ENCODE measurements at places on chromosomes 1 and 21. TPM values are rescaled to one million over a fixed set of nuclear protein-coding genes. Genes with fewer than 3 reads are reported as not detected.

Gene SMCP
- not detected for total RNA-seq

Gene KCND3
- total RNA-seq, result 0.02 TPM

Gene AHDC1
- 16.9 TPM for total RNA-seq

Gene UBL4B
- not detected for total RNA-seq

Gene AJAP1
- total RNA-seq, result not detected

Gene SPRR5
- total RNA-seq, result not detected

Gene RAB29
- total RNA-seq, result 11.6 TPM

Gene TMEM167B
- 10.5 TPM for total RNA-seq

Gene ST6GALNAC5
- 0.09 TPM for total RNA-seq

Gene CHI3L2
- total RNA-seq, result 0.21 TPM

Gene CAPN8
- total RNA-seq, result 1.6 TPM

Gene PRXL2B
- total RNA-seq, result 23.5 TPM

Gene CD160
- not detected for total RNA-seq

Gene CFHR2
- total RNA-seq, result not detected

Gene OSCP1
- 6.6 TPM for total RNA-seq

Gene TCHHL1
- not detected for total RNA-seq

Gene TFAP2E
- 0.54 TPM for total RNA-seq

Gene TMEM81
- total RNA-seq, result 2.3 TPM

Gene CD247
- 0.83 TPM for total RNA-seq

Gene OR14A2
- total RNA-seq, result not detected

Gene DNAJC6
- 8.8 TPM for total RNA-seq

Gene OR2T2
- total RNA-seq, result not detected

Gene OTUD3
- 2.6 TPM for total RNA-seq

Gene SPRR2F
- total RNA-seq, result not detected

Gene LCE1C
- total RNA-seq, result not detected

Gene CD52
- not detected for total RNA-seq

Gene CFH
- 5.8 TPM for total RNA-seq

Gene SELE
- total RNA-seq, result not detected
